Left ventricle myocardium inferior (tissue), 1 donor: ENCODE measurements at places on chromosomes 2 and 18. TPM values are rescaled to one million over a fixed set of nuclear protein-coding genes. Genes with fewer than 3 reads are reported as not detected.

INPP1 gene
- total RNA-seq: 15.0 TPM

- no peak for DNase-seq
These were observed 85.7 kb downstream of the SLC4A3 start for GRCh38 chr2:219713110-219713509.

CABYR gene
- total RNA-seq: not detected

GRCh38 chr2:57434972-57435371 is 611.6 kb upstream of the VRK2 start:
- no peak for DNase-seq

- DNase-seq: no peak
These were observed 54.0 kb downstream of the PELI1 start for GRCh38 chr2:64090264-64090663.

TSPYL6 gene
- total RNA-seq: 0.08 TPM

NPPC gene
- 3.0 TPM for total RNA-seq

DNA sequence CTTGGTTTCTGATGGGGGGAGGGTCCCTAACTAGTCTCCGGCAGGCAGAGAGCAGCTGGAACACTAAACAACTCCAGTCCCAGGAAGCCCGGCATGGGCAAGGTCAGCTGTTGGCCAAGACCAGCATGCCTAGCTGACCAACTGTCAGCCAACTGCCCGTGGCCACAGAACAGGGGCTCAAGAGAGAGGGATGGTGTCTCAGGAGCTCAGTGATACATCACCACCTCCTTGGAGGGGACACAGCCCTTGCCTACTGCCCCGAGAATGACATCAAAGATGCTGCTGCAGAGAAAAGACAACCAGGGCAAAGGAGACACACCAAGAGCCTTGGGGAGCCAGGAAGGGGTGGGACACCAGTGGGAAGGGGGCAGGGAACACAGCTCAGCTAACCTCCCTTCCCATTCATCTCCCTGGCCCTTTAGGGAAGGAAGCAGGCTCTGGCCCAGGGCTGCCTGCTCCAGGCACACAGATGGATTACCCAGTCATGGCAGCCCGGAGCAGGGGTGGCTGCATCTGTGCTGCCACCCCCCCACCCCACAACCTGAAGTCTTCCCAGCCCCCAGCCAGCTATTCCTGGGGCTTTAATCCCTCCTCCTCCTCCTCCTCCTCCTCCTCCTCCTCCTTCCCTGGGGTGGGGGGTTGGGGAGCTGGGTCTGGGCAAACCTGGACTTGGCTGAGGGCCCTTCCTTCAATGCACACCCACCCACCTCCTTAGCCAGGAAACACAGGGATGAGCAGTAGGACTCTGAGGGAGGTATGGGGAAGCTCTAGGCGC is 1.9 kb downstream of the BIN1 start:
- no peak for DNase-seq

MSTN gene
- total RNA-seq: not detected

MC5R gene
- not detected for total RNA-seq

DNA sequence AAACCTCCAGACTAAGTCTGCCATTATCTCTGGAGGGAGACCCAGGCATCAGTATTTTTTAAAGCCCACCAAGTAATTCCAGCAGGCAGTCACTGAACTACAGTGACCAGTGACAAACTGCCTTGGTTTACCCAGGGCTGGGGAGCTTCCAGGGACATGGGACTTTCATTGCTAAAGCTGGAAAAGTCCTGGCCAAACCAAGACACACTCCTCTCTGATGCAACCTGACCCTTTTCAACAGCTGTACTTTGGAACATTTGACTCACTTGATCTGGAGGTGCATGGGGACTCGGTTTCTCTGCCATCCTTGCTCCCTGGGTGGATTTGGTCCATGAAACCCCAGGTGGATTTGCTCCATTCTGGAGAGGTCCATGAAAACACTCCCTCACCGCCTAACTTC is 7.0 kb downstream of the MRO start:
- DNase-seq: no peak

ZBTB7C gene
- 2.7 TPM for total RNA-seq

GRCh38 chr18:48836806-48837615 is 113.8 kb downstream of the SMAD7 start:
- DNase-seq: no peak

DNA sequence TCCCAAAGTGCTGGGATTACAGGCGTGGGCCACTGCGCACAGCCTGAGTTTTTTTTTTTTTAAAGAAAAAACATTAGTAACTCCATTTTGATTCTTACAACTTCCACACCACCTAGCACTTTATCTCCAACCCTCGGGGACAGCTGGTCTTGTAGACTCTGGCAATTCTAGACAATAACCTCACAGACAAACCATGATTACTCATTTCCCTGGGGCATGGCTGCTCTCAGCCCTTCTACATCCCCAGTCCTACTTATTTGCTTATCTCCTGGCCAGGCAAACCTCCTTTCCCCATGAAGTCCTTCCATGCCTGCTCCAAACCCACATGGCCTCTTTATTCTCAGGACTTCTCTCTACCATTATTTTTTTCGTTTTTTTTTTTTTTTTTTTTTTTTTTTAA is 91.1 kb downstream of the ACTR3 start:
- peak; percentile 35 for DNase-seq

CCL20 gene
- not detected for total RNA-seq

GRCh38 chr2:20496076-20496872 is 49.4 kb downstream of the RHOB start:
- no peak for DNase-seq

HNMT gene
- total RNA-seq: 11.7 TPM

GRCh38 chr18:45066210-45066609 is 385.5 kb downstream of the SETBP1 start:
- DNase-seq: no peak

DNA sequence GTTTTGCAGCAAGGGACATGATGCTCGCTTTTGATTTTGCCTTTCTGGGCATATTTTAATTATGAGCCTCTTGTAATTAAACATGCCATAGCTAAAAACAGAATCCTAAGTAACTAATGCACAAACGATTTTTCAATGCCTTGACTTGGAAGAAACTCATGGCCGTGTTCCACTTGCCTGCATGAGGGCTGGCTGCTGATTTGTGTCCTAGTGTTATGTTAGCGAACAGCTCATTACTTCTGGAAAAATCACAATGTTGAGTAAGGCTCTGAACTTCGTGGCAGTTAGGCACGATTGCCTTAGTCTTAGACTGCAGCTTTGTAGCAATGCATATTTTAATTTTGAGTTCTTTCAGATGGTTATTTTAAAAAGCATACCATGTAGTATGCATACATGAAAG is 4.5 kb downstream of the THSD7B start:
- DNase-seq: no peak

DNA sequence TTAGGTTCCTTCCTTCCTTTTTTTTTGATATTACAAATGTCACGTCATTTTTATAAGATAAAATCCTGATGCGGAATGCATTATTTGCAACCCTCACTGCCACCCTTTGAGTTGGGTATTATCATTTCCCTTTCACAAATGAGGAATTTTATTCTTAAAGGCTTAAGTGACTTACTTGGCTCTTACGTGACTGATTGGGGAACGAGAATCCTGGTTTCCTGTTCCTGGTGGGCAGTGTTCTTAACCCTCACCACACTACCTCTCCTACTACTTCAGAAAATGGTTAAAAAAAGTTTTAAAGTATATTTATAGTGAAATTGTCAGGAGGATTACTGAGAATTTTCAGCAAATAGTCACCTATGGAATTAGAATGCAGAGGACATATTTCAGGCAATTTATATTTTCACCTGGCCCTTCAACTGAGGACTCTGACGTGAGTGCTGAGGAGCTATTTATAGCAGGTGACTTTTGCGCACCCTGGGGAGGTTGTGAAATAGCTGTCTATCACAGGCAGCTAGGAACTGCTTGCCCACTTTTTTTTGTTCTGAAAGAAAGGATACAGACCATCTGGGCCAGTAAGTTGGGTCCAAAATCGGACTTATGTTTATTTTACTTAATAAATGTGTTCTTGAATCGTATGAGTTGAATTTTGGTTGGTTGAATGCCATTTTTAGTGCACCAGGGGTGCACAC is 18.7 kb upstream of the RASGRP3 start:
- peak; percentile 48 for DNase-seq

DNA sequence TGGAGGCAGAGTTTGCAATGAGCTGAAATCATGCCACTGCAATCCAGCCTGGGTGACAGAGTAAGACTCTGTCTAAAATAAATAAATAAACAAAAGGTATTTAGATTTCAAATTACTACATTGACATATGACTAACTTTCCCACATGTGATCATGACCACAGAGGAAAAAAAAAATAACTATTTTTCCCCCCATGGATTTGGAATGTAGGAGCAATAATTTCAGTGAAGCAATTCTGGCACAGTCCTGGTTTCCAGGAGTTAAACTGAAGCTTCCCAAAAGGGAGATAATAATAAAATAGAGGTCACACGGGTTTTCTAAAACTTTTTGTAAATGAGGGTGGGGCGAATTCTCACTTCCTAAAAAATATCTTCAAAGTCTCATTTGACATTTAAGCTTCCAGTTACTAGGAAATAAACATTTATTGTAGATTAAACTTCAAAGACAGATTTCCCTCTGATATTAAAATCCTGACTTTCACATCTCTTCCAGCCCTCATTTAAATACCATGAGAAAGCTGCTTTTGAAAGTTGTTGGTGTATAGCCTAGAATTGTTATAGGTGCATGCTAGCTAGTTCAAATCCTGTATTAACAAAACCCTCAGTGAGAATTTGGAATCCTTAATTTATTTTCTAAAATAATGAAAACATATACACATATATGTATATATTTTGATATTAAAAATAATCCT is 20.7 kb downstream of the SLC19A3 start:
- DNase-seq: no peak

ALLC gene
- not detected for total RNA-seq

DNA sequence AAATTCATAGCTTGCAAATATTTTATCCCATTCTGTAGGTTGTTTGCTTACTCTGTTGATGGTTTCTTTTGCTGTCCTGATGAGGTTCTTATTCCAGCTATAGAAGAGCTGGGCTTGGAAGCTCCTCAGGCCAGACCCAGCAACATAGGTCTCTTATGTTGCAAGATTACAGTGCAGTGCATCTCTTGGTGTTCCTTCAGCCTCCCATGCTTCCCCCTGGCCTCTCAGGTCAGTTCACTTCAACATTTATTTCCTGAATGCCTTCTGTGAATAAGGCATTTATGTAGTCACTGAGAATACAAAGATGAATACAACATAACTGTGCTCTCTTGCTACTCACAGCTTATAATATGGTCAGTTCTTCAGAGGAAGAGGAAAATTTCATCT is 179.0 kb upstream of the SLC39A10 start:
- no peak for DNase-seq

POTEJ gene
- not detected for total RNA-seq

ATP5F1A gene
- total RNA-seq: 1,743 TPM

DOK6 gene
- total RNA-seq: 0.96 TPM

DNA sequence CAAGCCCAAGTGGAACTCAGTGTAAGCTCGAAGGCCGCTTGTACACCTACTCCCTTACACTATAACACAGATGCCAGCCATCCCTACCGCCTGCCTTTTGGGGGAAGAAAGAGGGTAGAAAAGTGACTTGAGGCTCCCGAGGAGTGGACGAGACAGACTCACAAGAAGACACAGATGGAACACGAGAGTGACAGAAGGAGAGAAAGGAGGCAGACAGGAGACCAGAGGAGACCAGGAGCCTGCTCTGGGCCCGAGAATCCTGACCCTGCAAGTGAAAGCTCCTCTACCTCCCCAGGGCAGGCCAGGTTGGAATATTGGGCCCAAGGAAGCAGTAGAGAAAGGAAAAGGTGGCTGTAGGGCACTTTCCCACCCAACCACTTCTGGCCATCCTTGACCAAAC is 23.4 kb upstream of the TNS1 start:
- no peak for DNase-seq

- no peak for DNase-seq
These were observed 176.8 kb upstream of the GLI2 start for GRCh38 chr2:120558847-120559246.

DNA sequence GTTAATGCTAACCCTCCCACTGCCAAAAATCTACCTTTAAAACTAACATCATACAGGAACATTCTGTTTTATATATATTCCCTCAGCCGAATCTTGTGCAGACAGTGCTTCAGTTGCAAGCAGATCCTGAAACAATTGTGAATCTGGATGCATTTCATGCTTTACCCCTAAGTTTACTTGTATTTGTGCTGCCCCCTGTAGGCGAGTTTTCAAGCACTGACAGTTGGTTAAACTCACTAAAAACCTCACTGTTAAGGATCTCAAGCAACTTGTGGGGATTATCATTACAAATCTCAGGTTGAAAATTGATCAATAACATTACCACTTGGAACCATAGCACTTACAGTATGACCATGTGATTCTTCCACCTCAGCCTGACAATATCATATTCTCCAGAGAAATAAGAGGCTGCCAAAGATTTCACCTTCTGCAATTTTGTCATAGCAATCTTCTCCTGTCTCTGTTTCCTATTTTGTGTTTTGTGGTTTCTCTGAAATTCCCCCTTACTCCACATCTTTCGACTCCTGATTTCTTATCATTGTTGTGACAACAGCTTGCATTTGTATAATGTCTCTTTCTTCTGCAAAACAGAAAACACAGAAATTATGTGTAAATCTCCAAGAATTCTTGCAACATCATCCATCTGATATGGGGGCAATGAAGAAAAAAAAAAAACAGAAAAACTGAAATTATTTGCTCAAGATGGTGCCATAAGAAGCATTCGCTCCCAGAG is 354.6 kb upstream of the SETBP1 start:
- peak; percentile 16 for DNase-seq

GRCh38 chr2:36373149-36373926 is 17.8 kb downstream of the CRIM1 start:
- no peak for DNase-seq

DNA sequence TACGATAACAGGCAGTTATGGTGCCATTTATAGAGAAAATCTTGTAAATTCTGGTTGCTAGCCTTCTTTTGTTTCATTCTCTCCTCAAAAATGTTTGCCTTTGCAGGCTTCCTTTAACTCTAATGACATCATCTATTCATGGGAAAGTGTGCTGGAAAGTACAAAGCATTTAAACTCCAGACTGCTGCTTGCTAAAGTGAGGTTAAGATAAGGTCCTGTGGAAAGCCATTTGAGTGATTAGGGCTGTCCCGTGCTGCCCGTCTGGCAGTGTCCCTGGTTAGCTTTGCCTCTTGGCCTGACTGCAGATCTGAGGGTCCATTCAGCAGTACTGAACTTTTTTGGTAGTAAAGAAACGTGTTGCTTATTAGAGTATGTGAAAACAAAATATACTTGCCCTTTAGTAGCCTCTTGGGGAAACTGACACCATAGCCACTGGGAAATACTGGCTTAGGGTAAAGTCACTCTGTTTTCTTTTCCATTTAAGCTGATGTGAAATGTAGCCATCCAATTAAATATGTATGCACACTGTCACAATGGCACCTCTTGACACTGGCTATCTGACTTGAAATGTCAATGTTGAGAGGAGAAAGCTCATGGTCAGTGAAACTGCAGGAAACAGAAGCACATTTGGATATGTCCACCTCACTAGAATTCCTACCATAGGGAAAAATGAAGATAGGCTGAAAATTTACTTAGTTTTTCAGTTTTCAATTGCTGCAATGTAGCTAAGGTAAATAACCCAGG is 321.5 kb downstream of the SLC8A1 start:
- peak; percentile 59 for DNase-seq

GRCh38 chr2:135245071-135245470 is 193.0 kb downstream of the RAB3GAP1 start:
- DNase-seq: no peak

- DNase-seq: no peak
These were observed 109.7 kb downstream of the FOXI3 start for GRCh38 chr2:88342749-88343148.
